ENCODE measurements at places on chromosomes 7 and 10.

DNA sequence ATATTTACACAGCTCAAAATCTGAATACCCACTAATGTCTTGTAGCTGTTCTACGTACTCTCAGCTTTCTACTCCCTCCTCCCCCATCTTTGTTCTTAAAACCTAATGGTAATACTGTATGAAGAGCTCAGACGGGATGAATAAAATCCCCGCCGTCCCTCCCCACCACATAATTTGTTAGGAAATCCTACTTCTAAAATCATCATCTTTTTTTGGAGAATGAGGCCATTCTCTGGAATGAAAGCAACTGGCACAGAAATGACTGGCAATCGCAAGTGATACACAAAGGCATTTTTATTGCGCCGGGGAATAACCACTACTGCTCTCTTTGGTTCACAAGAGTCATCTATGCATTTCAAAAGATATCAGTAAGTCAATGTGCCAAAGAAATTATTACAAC lies 27.3 kb downstream of the SLC35B4 start:
- DNase-seq, result no peak

GRCh38 chr7:25669961-25670841 lies 441.9 kb upstream of the NPVF start:
- DNase-seq, result no peak

GRCh38 chr10:76382381-76382851 lies 951.0 kb downstream of the LRMDA start:
- DNase-seq, result no peak

DNA sequence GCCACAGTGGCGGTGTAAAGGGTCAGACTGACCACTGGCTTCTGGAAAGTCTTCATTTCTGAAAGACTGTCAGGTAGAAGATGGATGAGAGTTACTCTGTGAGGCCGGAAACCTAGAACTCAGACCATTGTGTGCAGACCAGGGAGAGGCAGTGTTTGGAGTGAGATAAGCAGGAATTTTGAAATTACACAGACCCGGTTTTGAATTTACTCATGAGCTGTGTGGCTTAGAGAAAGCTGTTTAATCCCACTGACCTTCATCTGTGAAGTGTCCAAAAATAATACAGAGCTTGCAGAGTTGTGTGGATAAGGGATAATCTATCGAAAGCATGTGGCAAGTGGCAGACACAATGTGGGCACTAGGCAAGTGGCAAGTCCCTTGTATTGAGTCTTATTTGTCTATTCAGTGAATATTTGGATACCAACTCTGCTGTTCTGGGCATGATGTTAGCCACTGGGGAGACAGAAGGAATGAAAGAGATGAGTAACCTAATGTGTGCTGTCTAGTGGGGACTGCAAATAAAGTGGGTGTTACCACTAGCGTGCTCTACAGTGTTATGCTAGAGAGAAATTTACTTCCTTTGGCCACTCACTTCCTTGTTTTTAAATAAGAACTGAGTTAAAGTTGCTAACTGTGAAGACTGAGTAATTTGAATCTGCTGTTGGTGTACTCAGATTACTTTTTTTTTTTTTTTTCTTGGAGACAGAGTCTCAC lies 69.4 kb downstream of the KIAA1217 start:
- DNase-seq, result no peak

DNA sequence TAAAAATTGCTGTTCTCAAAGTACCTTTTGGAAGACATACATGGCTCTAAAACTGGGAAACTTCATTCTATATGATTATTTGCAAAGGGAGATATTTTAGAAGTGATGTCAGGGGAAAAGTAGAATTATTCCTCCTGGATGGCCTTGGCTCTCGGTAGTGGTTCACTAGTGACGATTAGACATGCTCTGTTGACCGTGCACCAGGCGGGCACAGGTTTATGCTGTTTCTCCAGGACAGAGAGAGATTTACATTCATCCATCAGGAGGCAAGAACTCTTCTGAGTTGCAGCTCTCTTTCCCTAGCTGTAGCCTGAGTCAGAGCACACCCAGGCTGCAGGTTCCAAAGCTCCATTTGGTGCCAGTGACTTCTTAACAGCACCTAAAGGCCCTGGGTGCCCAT lies 184.9 kb upstream of the WDR11 start:
- no peak for DNase-seq

GRCh38 chr10:78863140-78863905 lies 205.4 kb upstream of the ZMIZ1 start:
- DNase-seq, result no peak

DNA sequence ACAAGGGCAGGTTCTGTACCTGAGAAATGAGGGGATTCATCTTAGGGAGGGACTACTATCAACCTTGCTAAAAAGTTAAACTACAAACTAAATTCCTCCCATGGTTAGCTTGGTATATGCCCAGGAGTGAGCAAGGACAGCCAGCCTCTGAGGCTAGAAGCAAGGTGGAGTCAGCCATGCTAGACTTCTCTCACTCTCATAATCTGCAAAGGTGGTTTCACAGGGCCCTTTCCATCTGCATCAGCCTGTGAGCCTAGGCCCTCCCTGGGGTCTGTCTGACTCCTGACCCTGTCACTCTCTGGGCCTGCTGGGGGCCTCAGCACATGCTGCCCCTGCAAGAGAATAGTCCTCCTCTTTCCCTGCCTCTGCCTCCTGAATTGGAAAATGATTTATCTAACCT lies 66.1 kb downstream of the ABCA13 start:
- no peak for DNase-seq

GRCh38 chr7:12456506-12456905 lies 52.8 kb upstream of the VWDE start:
- DNase-seq, result no peak

GRCh38 chr7:127683776-127684681 lies 32.0 kb downstream of the SND1 start:
- DNase-seq, result no peak

GRCh38 chr10:125995726-125996304 lies 99.5 kb downstream of the FANK1 start:
- peak; percentile 85 for DNase-seq

GRCh38 chr7:85685901-85686300 lies 499.0 kb upstream of the SEMA3D start:
- DNase-seq, result no peak
